Stimulated activated CD8-positive, alpha-beta memory T cell treated with anti-CD3 and anti-CD28 coated beads, Interleukin-15, amount 100 ng/mL, for 1 hour (primary cell): ENCODE measurements at places on chromosomes 5 and 9.

GRCh38 chr5:150515446-150515845 is 7.5 kb downstream of the NDST1 start:
- no peak for DNase-seq

DNA sequence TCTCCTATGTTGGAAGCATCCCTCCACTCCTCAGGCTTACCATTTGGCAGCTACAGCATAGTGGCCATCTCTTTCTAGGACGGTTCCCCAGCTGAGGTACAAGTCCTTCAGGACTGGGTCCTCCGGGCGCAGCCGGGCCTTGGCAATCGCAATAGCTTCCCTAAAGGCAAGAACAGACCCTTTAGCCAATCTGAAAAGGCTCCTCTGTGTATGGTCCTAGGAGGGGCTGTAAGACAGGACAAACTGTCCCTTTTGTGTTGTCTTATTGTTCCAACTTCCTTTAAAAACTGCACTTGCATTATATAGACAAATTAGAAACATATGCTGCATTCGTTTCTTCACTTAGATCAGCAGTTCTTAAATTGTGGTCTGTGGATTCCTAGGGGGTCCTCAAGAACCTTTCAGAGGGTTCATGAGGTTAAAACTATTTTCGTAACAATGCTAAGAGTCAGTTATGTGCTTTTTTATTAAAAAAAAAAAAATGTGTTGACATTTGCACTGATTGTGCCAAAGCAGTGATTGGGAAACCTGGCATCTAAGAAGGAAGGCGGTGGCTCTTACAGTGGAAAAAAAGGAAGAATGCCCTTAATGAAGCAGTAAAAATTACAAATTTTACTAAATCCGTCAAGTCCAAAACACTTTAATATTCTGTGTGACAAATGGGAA is 38.7 kb downstream of the GEMIN5 start:
- DNase-seq: no peak

DNA sequence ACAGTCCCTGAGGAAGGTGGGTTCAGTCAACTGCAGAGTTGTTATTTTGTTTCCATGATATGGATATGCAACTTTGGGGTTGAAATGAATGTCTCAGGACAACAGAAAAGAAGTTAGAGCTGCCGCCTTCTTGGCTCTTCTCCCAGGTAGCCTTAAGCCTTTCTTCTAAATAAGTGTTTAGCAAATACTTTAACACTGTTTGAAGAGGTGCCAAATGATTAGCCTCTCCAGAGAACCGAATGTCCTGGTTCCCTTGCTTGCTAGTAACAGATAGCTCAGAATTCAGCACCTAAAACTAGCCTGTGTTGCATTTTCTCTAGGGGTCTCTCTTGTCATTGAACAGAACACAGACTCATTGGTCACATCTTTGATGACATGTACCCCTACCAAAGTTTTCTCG is 127.7 kb upstream of the PIK3R1 start:
- no peak for DNase-seq

DNA sequence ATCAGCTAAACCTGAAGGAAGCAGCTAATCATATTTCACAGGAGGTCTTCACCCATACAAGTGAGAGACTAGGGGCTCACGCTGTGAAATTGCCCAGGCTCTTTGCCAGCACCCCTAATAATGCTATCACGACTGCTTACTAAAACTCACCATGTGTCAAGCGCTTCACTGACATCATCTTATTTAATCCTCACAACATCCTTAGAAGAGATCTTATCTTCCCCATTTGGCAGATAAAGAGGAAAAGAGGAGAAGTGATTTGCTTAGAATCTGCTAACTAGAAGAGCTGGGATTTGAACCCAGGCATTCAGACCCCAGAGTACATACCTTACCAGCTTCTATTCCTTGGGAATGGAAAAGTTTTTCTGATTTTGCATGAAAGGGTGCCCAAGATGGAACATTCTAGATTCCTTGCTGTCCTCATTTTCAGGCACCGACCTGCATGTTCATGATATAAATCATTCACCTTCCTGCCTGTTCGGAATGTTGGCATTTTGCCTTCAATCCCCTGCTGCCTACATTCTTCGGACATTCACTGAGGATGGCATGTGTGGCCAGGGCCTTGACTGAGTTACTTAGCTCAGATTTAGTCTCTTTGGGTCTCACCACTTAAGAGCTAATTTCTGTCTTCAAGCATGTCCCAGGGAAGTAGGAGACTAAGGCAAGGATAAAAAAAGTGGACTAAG is 88.1 kb downstream of the SH3TC2 start:
- DNase-seq: no peak

GRCh38 chr5:122419142-122419894 is 107.3 kb downstream of the SNCAIP start:
- no peak for DNase-seq

GRCh38 chr5:148826053-148826738 is at the start of gene ADRB2:
ADRB2 (plus strand) TSS chr5:148826611; CDS start chr5:148826832, 221 bp downstream.
- peak; percentile 76 for DNase-seq

DNA sequence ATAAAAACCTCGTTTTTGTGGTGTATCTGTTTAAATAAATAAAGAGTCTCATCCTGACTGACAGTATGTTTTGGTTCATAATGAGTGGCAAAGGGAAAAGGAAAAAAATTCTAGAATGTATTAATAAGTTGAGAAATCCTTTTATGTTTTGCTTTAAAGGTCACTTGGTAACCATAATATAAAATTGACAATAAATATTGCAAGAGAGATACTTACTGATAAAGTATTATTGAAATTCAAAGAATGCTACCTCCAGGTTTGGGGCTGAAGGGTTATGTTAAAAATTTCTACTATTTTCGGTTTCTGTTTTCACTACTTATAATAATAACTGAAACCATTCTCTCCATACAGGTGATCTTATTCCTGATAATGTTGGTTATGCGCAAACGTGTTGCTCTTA is 85.4 kb upstream of the FSD1L start:
- DNase-seq: no peak

DNA sequence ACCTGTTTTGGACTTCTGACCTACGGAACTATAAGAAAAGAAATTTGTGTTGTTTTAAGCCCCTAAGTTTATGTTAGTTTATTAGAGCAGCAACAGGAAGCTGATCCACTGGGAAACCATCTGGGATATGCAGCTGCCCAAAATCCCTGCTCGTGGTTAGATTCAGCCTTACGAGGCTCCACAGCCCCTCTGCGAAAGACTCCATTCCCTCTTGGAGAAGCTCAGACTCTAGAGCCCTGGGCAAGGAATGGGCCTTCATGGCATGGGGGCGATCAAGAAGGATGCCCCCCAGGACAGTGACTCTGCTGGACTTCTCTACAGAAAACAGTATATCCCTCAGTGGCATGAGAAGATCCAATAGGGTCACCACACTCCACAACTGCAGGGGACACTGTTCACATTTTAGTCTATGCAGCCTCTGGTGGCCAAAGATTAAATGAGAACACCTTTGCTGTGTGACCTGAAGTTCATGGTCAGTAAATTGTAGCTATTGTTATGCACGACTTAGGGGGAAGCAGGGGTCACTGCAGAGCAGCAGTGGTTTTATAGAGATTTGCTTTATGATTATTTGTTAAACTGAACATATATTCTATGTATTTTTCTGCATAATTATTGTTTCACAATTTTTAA is 21.1 kb downstream of the IRF1 start:
- DNase-seq: no peak

- no peak for DNase-seq
Observed at GRCh38 chr5:14749579-14750101, 85.1 kb downstream of the OTULIN start.

DNA sequence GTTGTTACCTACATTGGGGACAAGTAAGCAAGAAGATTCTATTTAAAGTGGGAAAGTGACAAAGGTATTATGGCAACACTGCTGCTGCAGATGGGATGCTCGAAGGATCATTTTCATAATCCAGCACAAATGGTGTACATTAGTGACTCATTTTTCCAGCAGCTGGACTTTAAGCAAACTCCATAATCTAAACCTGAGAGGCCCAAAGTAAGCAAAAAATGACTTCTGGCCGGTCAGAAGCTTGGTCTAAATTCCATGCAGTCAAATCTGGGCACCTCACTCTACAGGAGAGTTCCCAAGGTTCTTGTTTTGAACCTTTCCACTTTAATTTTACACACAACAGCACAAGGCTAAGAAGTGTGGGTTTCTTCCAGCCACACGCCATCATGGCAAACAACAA is 43.6 kb upstream of the TRAF1 start:
- DNase-seq: no peak

DNA sequence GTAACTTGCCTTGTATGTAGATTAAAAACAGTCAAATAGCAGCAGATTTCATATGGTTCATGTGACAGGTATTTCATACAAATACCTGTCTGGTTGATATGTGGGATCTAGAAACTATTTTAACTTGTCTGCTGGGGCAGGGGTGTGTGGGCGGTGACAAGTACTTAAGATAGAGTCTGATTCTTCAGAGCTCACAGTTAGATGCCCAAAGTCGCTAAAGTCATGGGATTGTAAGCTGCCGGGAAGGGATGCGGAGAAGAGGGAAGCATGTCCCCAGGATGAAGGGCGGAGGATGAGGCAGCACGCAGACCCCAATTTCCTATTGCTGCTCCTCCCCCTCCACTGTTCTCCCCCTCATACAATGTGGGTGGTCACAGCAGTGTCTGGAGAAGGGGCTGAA is 13.3 kb downstream of the ANXA6 start:
- DNase-seq: no peak

- DNase-seq: no peak
Observed at GRCh38 chr9:110095776-110096175, 112.2 kb downstream of the C9orf152 start.

- no peak for DNase-seq
Observed at GRCh38 chr5:132479111-132479951, 11.2 kb downstream of the IRF1 start.

GRCh38 chr5:36301858-36302603 is at the start of gene RANBP3L:
RANBP3L (minus strand) TSS chr5:36301902; CDS start chr5:36301416, 486 bp downstream.
- DNase-seq: no peak

DNA sequence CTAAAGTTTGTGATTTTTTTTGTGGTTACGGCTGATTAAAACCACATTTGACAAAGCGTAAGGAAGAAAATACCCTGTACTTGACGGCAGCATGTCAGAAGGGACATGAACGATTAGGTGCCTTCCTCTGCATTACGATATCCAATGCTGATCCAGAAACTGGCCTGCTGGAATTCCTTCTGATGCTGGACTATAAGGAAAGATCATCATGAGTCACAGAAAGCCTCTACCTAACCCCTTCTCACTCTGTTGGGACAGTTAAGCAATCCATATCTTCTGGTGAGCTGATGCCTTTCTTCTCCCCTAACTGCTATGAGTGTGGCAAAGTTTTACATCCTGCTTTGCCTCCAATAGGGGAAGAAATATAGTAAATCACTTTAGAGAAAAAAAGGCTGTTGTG is 78.4 kb upstream of the PAPPA start:
- DNase-seq: no peak

- DNase-seq: no peak
Observed at GRCh38 chr5:91556-92263, at the start of gene PLEKHG4B. PLEKHG4B (plus strand) TSS chr5:92168; CDS start chr5:92232, 64 bp downstream.

DNA sequence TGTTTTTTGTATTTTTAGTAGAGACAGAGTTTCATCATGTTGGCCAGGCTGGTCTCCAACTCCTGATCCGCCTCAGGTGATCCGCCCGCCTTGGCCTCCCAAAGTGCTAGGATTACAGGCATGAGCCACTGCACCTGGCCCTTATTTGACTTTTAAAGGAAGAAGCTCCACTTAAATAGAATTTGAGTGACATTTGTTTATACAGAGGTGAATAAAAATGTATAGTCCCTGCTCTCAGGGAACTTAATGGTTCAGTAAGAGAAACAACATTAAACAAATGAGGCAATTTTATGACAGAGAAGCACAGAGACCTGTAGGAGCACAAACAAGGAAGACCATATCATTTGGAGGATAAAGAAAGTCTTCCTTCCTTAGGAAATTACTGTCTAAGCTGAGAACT is 65.7 kb downstream of the C9orf152 start:
- DNase-seq: no peak

DNA sequence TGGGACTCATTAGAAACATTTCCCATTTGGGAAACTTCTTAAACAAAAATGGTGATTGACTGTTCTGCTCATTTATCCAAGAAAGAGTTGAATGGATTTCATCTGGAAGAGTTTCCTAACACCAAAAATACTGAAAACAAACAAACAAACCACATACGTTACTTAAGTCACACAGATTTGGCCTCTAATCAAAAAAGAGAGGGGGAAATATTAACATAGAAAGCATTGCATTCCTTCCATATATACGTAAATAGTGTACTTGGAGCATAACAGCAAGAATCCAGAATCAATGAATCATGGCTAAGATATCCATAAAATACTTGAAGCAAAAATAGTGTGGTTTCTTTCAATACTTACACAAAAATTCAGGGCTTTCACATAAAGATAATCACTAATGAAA is 189.8 kb upstream of the MAP3K1 start:
- no peak for DNase-seq

DNA sequence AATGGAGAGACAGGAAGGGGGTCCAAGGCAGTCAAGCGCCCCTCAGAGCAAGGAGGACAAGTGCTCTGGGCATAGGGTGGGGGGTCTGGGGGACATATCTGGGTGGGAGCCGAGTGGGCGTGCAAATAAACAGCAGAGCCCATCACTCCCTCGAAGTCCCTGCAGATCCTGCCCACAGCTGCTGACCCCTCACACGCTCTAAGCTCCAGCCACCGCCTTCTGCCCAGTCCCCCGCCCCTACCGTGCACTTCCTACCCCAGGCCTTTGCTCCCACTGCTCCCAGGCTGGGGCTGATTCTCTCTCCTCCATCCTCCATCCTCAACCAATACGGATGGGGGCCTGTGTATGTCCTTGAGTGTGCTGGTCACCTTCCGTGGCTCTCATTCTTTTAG is 16.9 kb upstream of the ALDH1B1 start:
- no peak for DNase-seq

- DNase-seq: no peak
Observed at GRCh38 chr5:68593211-68593671, 377.7 kb downstream of the PIK3R1 start.

DNA sequence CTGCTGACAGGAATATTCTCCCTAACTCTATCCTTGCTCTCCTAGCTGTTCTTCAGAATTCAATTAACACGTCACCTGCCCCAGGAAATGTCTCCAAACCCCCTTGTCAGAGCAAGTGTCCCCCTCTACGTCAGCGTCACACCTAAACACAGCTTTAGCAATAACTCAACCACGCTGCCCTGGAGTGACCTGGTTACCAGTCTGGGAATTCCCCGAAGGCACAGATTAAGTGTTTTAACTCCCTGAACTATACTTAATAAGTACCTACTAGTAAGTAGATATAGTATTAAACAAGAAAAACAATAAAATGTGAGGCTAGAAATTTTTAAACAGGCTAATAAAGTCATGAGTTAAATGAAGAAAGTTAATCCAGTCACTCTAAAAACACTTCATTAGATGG is 78.4 kb downstream of the FANCC start:
- DNase-seq: no peak

GRCh38 chr9:89804766-89805531 is 200.1 kb downstream of the GADD45G start:
- no peak for DNase-seq

DNA sequence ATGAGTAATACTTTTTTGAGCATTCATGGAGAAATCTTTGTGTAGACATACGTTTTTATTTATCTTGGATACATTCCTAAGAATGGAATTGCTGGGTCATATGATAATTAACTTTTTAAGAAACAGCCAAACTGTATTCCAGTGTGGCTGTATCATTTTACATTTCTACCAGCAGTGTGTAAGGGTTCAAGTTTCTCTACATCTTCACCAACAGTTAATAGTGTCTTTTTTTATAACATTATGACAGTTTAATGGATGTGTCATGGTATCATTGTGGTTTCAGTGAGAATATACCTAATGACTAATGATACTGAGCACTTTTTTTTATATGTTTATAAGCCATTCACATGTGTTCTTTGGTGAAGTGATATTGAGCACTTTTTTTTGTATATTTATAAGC is 52.4 kb downstream of the NIPBL start:
- no peak for DNase-seq

- no peak for DNase-seq
Observed at GRCh38 chr9:36566813-36567221, 5.9 kb upstream of the MELK start.
